ENCODE measurements at places on chromosomes 6 and 20.

DNA sequence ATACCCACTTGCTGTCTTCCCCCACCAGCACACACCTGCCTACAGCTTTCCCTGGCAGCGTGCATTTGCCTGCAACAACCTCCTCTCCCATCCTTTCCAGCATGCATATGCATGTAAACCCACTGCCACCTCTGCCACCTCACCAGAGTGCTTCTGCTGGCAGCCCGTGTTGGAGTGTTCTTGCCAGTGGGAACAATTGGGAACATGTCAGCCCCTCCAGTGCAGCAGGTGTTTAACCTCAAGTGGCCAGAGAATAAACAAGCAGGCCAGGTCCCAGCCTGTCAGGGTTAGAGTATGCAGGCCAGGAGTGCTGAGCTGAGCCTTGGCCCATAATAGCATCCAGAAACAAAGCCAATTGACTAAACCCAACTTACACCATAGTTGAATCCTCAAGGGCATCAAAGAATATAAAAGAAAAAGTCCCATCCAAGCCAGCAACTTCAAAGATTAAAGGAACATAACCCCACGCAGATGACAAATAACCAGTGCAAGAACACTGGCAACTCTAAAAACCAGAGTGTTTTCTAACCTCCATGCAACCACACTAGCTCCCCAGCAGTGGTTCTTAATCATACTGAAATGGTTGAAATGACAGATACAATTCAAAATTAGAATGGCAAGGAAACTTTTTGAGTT lies 1212.1 kb upstream of the CITED2 start:
- DNase-seq: no peak

GRCh38 chr20:53381568-53382262 lies 211.9 kb downstream of the ZNF217 start:
- DNase-seq: no peak

- no peak for DNase-seq
These were observed 195.9 kb downstream of the TENT5A start for GRCh38 chr6:81556551-81556950.

- DNase-seq: peak; percentile 82
These were observed 76.7 kb upstream of the CARMIL1 start for GRCh38 chr6:25202504-25202903.

DNA sequence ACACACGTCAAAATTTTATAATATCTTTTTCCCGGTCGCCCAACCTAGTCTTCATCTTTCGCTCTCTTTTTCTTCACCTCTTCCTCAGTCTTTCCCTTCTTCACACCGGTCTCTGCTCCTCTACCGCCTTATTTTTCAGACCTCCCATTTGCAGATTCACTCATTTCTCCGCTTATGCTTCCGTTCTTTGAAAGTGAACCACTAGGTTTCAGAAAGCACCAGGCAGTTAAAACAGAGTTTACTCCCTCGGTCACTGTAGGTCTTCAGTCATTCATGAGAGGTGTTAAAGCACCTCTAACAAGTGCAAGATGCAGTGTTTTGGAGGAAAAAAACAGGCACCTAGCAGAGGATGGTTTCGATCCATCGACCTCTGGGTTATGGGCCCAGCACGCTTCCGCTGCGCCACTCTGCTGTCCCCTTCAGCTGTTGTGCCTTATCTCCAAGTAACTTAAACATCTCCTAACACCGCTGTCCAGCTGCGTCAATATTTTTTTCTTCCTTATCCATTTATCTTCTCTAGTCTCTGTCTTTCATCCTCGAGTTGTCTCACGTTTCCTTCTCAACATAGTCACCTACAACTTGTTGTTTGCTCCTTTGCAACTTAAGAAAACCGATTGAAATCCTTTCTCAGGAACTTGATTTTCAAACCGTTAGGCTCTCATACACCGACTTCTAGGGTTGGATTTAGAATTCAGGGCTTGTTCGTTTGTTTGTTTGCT lies 119.7 kb upstream of the ZNF184 start:
- DNase-seq: peak; percentile 91

DNA sequence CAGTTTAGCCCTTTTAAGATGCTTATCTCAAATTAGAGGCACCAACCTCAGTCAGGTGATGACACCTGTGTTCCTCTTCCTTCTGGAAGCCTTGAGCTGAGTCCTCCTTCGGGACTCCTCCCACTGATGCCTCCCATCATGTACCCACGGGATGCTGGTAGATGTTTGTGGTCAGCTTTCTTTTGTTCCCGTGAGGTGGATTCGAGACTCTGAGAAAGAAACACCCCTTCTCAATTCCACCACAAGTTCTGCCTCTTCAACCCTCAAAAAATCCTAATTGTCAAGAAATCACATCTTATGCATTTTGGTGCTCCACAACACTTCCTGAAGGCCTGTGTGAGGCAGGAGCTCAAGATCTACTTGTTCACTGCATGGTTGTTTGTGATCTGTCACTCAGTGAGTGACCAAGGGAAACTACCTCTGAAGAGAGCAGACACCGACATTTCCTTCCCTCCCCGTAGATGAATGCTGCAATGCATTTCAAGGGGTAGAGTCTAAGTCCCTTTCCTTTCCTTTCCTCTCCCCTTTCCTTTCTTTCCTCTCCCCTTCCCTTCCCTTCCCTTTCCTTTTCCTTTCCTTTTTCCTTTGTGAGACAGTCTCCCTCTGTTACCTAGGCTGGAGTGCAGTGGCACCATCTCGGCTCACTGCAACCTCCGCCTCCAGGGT lies 50.5 kb downstream of the PCNA start:
- no peak for DNase-seq

- DNase-seq: peak; percentile 87
These were observed 30.4 kb upstream of the RNF24 start for GRCh38 chr20:4045741-4046140.

DNA sequence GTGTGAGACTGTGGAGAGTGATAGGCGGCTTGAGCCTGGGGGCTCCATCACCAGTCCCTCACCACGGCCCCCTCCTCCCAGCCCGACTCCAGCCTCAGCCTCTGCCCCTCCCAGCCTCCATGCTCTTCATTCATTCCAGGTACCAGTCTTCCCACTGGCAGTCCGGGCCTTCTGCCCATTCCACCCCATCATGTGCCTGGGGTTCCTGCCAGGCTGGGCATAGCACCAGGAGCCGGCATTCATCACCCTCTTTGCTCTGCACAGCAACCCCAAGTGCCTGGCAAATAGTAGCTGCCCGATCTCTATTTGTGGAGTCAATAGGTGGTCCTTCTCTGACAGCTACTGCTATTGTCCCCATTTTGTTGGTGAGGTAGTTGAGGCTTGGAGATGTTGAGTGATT lies 39.6 kb upstream of the GTSF1L start:
- no peak for DNase-seq

DNA sequence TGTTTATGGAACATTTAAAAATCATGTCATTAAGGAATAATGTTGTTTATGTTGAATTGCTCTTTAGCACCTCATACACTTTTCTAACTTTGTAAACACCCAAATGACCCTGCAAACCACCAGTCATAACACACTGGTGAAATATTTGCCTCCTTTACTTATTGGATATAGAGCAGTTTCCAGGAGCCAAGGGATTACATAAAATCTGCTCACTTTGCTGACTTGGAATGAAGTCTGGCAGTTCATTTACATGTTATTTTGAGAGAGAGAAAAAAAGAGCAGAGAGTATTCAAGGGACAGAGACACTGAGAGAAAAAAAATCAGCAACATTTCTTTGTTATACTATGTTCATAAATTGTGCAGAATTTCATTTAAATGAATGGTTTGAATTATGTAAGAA lies 46.6 kb upstream of the DEFB112 start:
- no peak for DNase-seq

- no peak for DNase-seq
These were observed 81.7 kb downstream of the YTHDF1 start for GRCh38 chr20:63134201-63134612.

DNA sequence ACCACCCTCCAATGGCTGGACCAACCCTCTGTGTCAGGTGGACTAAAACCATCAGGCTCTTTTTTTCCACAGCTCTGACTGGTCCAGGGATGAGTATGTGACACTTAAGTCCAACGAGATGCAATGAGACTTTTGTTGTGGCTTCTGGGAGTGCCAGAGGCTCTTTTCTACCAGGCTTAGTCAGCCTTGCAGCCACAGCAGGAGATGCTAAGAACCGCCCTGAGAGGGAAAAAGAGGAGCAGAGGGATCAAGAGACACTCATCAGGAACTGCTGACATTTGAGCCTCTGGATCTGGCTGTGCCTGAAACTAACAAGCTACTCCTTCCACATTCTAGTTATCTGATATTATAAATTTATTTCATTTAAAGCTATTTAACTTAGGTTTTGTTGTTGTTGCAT lies 270.9 kb upstream of the SULF2 start:
- DNase-seq: no peak

DNA sequence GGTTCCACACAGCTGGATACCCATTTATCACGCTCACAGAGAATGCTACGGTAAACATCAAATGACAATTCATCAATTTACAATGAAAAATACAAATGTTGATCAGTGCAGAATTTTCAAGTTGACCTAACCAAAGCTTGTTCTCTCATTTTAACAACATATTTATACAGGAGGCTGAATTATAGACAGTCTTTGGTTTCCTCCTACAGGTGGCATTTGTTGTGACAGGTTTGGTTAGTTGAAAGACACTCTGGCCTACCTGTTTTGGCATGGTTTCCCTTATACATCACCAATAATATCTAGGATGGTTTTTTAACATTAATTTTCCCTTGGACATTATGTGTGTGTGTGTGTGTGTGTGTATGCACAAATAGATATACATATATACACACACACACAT lies 642.5 kb upstream of the MMS22L start:
- DNase-seq: no peak

DNA sequence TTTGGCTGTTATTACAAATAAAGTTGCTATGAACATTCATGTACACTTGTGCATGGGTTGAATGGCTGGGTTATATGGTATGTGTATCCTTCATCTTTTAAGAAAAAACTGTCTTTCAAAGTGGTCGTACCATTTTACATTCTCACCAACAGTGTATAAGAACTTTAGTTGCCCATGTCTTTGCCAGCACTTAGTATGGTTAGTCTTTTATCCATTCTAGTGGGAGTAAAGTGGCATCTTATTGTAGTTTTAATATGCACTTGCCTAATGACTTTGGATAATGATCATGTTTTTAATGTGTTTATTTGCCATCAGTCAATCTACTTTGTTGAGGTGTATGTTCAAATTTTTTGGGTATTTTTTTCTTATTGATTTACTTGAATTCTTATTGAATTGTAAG lies 32.5 kb upstream of the ECI2 start:
- no peak for DNase-seq
